GM18507 (cell line): ENCODE measurements at places on chromosomes 12 and 14.
A peak's percentile ranks its signal among the peaks of the same experiment; 100 is the strongest.

- no peak for DNase-seq
Observed at GRCh38 chr14:75628816-75629215, 31.9 kb downstream of the ERG28 start.

DNA sequence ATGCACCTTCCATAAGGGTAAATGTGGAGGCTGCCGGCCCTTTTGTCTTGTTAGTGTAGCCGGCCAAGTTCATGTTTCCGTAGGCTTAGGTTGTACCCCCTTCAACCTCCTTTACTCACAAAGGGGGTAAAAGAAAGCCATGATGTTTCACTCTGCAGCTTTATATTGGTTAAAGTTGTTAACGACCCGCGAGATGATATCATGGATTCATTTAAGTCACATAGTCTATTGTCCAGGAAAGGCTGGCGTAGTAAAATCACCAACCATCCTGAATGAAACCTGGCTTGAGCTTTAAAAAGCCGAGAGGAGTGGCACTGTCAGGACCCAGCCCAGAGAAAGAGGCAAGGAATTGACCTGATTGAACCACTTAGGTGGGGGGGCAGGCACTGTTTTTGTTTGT is 1.3 kb downstream of the UNG start:
- DNase-seq: no peak

- DNase-seq: peak; percentile 36
Observed at GRCh38 chr12:104740668-104741067, 217.4 kb downstream of the SLC41A2 start.

DNA sequence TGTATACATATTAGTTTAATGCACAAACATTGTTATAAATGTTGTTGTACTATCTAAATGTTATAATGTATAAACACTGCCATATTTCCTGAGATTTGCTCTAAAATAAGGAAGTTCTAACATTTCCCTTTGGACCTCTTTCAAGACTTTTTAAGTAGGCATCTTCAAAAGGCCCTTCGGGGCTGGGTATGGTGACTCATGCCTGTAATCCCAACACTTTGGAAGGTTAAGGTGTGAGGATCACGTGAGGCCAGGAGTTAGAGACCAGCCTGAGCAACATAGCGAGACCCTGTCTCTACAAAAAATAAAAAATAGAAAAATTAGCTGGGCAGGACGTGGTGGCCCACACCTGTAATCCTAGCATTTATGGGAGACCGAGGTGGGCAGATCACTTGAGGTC is 35.5 kb downstream of the FBLN5 start:
- no peak for DNase-seq

GRCh38 chr14:64217308-64217707 is 76.9 kb downstream of the ESR2 start:
- DNase-seq: no peak

DNA sequence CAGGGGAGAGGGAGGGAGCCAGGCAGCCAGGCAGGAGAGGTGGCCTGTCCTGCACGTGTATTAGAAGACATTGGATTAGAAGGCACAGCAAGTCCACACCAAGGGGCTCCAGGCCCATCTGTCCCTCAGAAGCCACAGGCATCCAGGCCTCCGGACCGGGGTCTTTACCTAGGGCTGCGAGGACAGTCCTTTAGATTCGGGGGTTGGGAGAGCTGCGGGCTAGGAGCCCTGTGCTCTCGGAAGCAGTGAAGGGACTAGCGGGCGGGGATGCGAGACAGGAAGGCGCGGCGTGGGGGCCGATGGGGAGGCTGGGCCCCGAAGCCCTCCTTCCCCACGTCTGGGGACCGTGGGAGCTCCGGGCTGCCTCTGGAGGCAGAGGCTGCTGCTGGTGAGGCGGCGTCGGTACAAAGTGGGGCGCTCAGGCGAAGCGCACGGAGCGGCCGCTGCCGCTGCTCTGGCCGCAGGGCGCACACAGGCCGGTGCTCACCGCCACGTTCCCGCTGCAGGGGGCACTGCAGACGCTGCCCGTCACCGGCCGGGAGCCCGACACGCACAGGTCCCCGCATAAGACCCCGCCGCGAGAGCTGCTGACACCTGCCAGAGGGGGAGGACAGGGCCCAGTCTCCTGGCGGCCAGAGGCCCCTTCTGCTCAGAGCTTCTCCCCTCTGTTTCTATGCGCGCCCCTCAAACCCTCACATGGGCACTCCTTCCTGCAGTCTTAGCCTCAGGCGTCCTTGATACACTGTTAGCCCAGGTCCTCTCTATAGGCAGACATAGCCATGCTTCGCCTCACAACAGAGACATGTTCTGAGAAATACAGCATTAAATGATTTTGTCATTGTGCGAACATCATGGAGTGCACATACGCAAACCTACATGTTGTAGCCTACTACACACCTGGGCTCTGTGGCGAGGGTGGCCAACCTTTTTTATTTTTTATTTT is 17.3 kb downstream of the KRT7 start:
- DNase-seq: no peak

DNA sequence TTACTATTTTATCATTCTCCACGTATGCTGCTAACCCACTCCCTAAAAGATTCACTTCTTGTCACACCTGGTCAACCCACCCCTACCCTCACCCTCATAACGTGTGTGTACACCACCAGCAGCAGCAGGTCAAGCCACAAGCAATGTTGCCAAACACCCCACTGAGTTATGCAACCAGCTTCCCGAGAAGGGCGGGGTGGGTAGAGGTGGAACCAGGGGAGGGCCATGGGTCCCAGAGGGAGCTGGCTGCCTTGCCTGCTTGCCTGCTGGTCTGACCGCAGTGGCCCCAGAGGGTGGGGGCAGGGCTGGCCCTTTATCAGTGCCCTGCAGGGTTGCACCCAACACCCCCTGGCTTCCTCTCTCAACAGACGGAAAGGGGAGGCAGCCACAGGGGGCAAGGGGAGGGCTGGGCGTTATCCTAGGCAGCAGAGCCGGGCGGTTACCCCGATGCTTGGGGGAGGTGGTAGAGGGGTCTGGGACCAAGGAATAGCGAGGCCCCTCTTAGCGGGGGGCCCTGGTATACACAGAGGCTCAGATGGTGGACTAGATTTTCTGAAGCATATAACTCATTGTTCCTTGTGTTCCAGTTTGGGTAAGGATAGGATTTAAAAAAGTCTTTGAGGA is 3.5 kb upstream of the NFE2 start:
- no peak for DNase-seq

DNA sequence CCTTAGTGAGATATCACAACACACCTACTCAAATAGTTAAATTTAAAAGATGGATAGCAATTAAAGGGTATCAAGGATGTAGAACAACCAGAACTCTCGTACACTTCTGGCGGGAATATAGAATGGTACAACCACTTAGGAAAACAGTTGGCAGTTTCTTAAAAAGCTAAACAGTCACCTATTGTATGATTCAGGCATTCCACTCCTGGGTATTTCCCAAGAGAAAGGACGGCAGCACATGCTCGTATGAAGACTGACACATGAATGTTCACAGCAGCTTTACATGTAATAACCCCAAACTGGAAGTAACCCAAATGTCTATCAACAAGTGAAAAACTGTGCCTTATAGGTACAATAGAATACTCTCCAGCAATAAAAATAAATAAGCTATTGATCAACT is 465.2 kb downstream of the VRK1 start:
- no peak for DNase-seq

DNA sequence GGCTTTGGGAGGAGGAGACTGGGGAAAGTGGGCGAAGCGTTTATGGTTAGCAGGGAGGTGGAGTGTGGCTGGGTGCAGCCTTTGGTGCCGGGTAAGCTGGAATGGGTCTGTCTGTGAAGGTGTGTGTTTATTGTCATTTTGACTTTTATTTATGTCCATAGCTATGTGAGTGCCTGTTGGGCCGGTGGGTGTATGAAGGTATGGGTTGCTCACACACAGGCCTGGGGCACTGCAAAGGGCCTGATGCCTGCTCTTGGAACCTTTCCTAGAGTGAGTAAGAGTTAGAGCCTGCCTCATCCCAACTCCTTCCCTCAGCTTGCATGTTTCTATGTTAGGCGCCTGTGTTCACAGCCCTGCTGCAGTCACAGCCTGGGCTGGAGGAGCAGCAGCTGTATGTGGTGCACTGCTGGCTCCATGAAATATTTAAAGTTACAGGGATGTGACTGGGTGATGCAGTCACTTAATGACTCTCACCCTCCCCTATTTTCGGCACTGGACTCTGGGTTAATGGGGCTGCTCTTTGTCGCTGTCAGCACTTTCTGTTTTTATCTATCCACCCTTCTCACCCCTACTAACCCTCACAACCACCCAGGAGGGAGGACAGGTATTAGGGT is 2.6 kb upstream of the PPP1R1A start:
- DNase-seq: no peak

DNA sequence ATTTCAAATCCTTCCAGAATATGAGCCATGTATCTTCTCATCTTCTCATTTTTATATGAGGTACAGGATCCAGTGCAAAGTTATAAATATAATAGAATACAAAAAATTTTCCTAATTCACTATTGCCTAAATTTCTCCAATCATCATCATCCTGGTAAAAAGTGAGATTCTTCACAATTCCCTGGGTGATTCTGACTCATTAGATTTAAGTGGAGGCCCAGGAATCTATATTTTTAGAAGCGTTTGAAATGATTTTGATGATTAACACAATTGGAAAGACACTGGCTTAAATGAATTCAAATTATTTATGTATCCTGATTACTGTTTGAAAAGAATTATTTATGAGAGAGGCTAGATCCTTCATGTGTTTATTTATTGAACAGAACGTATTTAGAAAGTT is 380.3 kb upstream of the PDE3A start:
- no peak for DNase-seq

DNA sequence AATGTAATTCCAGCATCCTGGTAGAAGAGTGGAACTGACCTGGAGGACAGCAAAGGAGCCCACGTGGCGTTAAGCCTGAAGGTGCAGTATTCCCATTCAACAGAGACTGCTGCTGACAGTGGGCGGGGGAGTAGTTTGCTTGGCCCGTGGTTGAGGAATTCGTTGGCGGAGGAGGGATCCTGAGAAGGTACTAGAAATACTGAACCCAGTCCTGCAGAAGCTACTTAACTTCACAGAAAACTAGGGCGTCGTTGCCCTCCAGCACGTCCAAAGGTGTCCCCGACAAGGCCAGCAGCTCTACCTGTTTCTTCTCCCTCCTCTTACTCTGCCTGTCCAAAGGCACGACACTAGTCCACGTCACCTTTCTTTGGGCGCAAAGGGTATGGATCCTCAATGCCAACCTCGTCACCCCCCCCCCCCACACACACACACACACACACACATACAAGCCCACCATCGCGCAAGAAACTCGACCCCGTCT is 303 bp downstream of the PUS7L start:
- DNase-seq: peak; percentile 5

GRCh38 chr14:91997492-91997891 is 42.4 kb downstream of the TRIP11 start:
- DNase-seq: no peak
